ENCODE measurements at places on chromosomes 16 and 17.

- no peak for DNase-seq
These were observed 234.6 kb downstream of the TMEM114 start for GRCh38 chr16:8355675-8356074.

GRCh38 chr17:40349477-40349894 is 15.1 kb downstream of the GJD3 start:
- DNase-seq, result no peak

- DNase-seq, result no peak
These were observed 11.4 kb downstream of the GGA2 start for GRCh38 chr16:23498863-23499262.

DNA sequence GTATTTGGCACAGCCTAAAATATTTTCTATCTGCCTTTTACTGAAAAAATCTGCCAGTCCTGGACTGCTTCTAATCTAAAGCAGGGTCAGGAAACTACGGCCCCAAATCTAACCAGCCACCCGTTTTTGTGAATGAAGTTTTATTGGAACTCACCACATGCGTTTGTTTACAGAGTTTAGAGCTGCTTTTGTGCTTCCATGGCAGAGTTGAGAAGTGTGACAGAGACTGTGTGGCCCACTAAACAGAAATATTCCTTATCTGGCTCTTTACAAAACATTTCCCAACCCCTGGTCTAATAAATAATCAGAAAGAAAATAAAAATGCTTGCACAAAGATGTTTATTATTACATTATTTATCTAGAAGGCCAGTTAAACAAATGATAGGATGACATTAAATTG is 110.2 kb downstream of the COPRS start:
- DNase-seq, result no peak

GRCh38 chr17:35748979-35749378 is 4.1 kb downstream of the GAS2L2 start:
- DNase-seq, result no peak

DNA sequence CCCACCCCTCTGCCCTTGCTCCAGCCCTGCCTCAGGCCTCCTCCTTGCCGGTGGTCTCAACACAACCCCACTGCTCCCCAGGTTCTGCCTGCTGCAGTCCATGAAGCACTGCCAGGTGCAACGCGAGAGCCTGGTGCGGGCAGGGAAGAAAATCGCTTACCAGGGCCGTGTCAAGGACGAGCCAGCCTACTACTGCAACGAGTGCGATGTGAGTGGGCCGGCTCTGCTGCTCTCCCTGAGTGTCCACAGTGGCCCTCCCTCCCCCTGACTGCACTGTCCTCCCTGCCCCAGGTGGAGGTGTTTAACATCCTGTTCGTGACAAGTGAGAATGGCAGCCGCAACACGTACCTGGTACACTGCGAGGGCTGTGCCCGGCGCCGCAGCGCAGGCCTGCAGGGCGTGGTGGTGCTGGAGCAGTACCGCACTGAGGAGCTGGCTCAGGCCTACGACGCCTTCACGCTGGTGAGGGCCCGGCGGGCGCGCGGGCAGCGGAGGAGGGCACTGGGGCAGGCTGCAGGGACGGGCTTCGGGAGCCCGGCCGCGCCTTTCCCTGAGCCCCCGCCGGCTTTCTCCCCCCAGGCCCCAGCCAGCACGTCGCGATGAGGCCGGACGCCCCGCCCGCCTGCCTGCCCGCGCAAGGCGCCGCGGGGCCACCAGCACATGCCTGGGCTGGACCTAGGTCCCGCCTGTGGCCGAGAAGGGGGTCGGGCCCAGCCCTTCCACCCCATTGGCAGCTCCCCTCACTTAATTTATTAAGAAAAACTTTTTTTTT is 1.8 kb upstream of the TMEM88 start:
- peak; percentile 17 for DNase-seq

DNA sequence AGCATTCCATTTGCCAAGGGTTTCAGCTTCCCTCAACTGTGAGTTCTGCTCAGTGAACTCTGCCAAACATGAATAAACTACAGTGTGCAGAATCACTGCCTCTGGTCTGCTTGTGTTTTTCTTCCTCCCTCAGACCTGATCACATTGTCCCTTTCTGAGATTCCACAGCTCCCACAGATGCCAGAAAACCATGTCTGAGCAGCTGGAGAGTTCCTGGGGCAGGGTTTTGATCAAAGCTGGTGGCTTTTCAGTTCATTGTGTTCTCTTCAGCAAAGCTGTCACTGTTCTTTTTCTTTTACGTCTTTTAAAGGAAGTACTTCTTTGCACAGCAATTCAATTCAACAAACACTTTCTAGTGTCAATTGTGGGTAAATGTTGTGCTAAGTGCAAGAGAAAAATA is 555.8 kb downstream of the RBFOX1 start:
- no peak for DNase-seq

DNA sequence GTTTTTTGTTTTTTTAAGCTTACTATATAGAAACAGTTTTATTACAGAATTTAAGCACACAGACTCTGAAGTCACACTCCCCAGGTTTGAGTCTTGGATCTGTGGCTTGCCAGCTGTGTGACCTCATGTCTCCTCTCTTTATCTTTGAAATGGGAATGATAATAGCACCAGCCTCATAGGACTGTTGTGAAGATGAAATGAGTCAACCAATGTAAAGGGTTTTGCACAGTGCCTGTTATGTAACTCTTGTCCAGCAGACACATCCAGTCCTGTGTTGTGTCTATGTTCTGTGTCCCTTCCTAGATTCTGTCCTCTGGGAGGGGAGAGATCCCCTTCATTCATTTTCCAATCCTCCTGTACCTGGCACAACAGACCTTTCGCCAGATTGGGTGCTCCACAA is 3.1 kb upstream of the CPD start:
- DNase-seq, result no peak

DNA sequence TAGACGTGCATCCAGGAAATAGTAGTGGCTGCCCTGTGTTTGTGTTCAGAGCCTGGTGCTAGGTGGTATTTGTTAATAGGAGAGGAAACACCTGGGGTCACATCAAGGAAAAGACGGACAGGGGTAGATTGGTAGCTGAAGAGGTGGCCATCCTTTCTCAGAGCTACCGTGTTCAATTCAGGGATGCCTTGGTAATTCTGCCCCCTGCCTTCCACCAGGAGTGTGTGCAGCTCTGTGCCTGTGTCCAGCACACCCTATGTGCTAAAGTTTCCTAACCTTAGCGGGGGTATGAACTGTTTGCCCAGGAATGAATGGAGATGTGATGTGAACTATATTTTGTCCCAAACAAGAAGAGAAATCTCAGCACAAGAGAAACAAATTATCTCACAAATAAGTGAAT is 174.1 kb upstream of the MPHOSPH6 start:
- no peak for DNase-seq

- DNase-seq, result no peak
These were observed 2.5 kb downstream of the KRT33A start for GRCh38 chr17:41347869-41348760.

DNA sequence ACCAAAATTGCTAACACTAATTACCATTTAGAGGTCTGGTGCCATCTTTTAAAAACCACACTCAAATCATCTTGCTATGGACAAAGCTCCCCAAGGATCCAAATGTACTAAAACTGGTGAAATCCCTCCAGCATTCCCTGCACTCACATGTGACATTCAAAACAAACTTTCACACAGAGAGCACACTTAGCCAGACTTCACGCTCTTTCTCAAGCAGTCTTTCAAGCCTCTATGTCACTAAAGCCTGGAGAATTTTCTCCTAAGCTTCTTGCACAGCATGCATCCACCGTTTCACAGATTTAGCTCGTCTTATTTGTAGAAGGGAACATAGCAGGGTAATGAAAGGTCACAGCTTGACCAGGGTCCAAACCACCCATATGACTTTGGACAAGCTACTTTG is 19.3 kb downstream of the CMTM3 start:
- no peak for DNase-seq

DNA sequence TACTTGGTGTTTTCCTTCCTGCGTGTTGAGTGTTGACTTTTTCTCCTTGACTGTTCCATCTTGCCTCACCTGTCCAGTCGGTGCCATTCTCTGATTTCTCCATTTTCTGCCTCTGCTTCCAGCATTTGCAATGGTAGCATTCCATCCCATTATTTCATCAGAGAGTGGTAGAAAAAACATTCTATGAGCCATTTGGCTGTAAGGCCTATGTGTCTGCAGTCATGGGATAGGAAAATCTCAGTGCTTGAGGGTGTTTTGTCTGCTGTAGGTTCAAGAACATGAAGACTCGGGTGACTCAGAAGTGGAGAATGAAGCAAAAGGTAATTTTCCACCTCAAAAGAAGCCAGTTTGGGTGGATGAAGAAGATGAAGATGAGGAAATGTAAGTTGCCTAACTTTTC is 2.7 kb downstream of the UTP18 start:
- no peak for DNase-seq

DNA sequence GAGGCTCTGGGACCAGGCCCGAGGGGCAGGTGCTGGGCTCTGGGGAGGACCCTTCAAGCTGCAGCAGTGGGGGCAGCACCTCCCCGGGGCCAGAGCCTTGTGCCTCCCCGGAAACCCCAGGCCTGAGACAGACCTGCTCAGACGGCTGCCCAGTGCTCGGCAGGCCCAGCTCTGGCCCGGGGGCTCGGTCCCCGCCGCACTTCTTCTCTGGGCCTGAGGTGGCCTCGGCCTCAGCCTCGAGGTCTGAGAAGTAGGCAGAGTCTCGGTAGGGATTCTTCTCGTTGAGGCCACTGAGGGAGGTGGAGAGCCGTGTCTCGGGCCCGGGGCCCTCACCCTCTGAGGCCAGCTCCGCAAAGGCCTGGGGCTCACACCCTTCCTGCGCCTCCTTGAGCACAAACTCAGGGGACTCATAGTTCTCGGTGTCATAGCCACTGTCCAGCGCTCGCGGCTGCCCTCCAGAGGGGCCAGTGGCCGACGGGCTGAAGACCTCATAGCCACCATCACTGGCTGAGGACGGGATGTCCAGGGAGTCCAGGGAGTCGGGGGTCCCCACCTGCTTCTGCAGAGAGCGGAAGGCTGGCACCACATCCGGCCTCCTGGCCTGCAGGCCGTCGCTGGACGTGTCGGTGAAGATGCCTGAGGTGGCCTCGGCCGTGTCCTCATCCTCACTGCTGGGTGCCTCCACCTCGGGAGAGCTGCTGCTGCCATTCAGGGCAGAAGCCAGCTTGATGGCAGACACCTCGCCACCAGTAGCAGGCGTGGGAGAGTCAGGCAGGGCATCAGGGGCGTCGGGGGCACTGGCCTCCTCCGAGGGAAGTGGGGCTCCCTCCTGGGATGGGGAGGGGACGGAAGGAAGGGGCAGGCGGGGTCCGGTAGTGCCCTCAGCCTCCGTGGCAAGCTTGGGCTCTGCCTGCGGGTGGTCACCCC is 44.3 kb upstream of the PVALEF start:
- no peak for DNase-seq

DNA sequence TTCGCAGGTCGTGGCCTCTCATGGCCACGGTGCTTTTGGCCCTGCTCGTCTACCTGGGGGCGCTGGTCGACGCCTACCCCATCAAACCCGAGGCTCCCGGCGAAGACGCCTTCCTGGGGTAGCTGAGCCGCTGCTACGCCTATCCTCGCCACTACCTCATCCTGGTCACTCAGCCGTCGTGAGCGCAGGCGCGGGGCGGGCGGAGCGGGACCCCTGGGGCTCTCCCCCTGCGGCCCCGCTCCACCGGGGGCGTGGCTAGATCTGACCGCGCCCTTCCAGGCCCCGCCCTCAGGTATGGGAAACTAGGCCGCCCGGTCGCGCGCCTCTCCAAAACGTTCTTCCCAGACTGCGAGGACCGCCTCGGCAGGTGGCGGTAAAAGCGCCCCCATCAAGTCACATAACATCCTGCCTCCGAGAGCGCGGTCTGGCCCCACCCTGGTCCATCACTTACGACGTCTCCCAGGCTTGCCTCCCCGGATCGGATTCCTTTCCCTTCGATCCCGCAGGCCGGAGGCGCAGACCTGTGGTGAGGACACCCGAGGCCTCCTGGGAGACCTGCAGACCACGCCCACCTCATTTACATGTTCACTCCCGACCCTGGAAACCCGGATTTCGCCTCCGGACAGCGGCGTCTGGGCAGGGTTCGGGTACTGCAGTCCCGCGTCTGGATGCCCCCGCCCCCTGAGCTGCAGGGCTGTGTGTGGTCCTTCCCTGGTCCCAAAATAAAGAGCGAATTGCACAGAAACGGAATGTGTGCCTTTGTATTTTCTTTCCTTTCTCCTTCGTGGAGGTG is 91.5 kb upstream of the TMEM97 start:
- no peak for DNase-seq

- no peak for DNase-seq
These were observed 28.3 kb upstream of the TEX2 start for GRCh38 chr17:64291268-64291851.

- DNase-seq, result no peak
These were observed 38.4 kb downstream of the PTRH2 start for GRCh38 chr17:59668816-59669215.

DNA sequence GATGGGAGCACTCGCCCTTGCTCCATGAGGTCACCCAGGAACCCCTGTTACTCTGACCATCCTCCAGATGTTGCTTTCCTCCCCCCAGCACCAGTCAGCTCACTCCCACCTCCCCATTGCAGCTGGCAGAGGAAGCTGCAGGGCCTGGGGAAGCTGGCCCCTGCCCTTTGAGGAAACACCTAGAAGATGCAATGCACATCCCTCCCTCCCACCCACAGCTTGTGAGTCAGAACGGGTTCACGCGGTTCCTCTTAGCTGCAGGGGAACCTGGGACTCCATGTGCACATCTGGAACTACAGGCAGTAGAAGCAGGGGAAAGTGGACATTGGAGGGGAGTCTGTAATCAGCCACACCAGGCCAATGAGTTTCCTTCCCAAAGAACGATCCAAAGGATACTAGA is 96.9 kb downstream of the KATNIP start:
- DNase-seq, result no peak

DNA sequence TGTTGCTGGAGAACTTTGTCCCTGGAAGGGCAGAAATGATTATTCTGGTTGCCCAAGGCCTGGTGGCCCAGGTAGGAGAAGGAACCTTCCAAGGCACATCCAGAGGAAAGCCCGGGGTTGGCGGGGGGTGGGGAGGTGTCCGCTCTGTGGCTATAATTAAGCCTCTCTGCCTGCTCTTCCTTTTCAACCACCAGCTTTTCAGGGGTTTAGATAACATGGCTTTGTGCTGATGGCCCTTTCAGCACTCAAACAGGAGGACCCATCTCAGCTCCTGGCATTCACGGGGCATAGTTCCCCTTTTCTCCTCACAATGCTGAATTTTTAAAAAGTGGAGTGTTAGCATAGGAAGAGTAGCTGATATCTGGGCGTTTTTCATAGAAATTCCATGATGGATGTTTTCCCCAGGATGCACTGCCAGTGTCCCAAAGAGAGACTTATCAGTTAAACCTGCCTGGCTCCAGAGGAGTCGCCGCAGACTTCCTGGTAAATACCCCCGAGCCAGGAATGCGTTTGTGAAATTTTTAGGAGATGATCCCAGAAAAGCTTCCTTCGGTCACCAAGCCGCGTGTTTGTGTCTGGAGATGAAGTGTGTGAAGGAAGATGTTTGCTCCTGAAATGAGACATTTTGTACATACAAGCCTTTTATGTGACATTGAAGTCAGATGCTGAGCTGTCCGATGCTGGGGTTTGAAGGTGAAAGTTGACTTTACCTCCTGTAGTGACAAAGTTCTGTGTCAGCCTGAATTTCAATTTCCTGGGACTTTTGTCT is 188.5 kb downstream of the MSI2 start:
- no peak for DNase-seq

All from CD4-positive, alpha-beta T cell treated with Interferon gamma for 1 hour (primary cell).